ENCODE measurements at places on chromosomes 2 and 18.

DNA sequence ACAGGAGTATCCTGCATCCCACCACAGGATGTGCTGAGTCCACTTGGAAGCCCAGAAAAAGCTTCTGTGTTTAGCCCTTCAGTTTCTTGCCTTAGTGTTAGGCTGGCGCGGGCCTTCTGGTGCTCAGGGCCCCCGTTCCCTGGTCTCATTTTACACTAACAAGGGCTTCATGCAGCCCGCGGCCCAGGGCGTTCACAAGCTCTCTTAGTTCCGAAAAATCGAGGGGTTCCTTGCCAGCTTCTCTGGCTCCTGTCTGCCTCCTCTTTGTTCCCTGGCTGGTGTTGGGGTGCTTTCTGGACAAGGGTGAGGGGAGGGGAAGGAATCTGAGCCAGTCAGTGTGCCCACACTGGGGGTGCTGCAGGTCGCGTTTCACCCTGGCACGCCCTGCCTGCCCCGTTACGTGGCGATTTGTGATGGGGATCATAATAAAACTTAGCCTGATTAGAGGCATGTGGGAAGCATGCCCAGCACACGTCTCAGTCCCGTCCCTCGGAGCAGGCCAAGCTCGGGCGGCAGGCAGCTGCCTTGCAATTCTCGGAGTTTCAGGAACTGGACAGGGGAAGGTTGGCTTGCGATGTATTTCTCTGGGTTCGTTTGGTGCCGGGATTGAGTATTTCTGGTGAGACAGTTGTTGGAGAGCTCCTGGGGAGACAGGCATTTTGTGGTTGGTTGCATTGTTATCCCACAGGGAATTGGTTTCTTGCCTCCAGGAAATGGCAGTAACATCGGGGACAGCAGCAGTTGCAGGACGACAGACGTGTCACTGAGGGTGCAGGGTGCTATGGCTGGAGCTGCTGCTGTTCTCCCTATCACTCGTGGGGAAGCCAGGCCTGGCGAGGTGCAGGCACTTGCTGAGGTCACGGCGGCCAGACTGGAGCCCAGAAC lies 22.9 kb downstream of the SH3BP4 start:
- peak; percentile 58 for DNase-seq

- DNase-seq: no peak
These were observed 244.8 kb upstream of the SLC14A2 start for GRCh38 chr18:45370255-45371010.

- DNase-seq: no peak
These were observed 129.0 kb upstream of the FAM98A start for GRCh38 chr2:33728106-33728505.

GRCh38 chr2:25341753-25342371 lies at the start of gene DNMT3A:
DNMT3A (minus strand) TSS chr2:25341925; CDS start chr2:25313984, 27,941 bp downstream.
- peak; percentile 68 for DNase-seq

DNA sequence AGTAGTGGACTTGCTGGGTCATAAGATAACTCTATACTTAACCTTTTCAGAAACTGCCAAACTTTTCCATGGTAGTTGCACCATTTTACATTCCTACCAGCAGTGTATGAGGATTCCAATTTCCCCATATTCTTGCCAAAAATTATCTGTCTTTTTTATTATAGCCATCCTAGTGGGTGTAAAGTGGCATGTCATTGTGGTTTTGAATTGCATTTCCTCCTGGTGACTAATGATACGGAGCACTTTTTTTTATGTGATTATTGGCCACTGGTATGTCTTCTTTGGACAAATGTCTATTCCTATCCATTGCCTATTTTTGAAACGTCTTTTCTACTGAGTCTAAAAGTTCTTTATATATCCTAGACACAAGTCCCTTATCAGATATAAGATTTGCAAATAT lies 44.3 kb downstream of the CACNB4 start:
- DNase-seq: peak; percentile 82

DNA sequence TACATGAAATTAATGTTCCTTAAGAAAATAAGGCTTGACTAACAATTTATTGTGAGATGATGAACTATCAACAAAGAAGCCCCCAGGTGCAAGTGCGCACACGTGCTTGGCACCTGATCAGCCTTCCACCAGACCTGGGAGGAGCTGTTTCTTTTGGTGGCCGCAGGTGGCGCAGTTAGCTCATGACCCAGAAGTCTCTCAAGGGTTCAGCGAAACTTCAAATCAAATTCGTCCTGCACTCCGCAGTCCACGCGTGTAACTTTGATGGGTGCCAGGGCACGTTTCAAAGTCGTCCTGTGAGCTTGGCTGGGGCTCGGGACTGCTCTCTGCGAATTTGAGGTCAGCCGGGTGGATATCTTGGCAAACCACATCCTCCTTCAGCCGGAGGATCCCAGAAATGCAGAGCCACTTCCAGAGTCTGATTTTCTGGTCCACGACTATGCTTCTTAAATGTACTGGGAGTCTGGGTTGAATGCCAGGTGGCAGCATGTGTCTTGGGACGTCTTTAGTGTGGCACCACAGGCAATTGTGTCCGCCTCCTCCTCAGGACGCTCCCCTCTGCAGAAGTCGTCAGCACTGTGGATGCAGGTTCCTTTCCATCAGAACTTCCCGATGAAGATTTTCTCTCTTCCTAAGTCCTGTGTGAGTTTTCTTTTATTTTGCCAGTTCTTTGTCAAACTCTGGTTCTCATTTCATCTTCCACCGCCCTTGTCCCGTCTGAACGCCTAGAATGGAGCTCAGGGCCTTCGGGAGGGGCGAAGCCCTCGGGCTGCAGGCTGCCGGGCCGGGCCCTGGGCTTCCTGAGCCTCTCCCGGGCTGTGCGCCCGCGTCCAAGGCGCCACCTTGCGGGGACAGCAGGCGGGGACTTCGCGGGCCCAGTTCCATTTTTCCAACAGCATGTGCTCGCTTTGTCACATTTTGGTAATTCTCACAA lies 61.3 kb upstream of the RAPGEF4 start:
- peak; percentile 13 for DNase-seq

GRCh38 chr2:189163889-189164288 lies 15.7 kb downstream of the COL5A2 start:
- peak; percentile 26 for DNase-seq

DNA sequence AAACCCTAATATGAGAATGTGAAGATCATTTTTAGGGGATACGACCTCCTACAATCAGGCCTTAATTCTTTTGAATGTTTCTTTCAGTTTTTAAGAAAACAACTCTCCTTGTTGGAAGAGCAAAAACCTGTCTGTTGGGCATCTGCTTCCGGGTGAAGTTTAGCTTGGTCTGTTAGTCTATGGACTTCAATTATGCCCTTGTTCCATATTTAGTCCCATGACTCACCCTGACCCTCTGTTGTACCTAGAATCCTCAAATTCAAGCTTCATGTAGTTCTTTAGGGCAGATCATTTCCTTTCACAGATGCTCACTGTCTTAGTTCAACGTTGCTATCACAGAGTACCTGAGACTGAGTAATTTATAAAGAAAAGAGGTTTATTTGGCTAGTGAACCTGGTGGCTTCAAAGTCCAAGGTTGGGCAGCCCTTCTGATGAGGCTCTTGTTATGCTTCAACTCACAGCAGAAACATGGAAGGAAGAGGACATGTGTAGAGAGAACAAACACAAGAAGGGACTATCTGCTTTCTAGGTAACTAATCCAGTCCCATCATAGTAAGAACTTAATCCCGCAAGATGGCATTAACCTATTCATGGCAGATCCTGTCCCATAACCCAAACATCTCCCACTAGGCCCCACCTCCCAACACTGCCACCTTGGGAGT lies 82.5 kb upstream of the SERPINE2 start:
- DNase-seq: peak; percentile 30

GRCh38 chr2:36468463-36469105 lies 113.0 kb downstream of the CRIM1 start:
- DNase-seq: peak; percentile 55

GRCh38 chr2:186687807-186688211 lies 6.1 kb upstream of the FAM171B start:
- no peak for DNase-seq

DNA sequence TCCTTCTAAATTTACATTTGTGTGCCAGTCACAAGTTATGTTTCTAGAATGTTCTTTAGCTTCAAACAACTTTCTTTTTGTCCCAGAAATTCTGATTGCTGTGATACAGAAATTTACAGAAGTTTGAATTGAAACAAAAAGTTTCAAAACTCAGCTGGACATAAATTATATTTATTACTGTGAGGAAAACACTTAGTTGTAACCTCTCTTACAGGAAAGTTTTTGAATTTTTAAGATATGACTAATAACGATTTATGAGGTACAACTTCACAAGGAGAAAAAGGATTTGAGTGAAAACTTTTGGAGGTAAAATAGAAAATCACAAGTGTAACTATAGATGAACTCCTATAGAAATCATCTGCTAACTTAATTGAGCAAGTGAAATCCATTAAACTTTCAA lies 205.3 kb downstream of the TMEM247 start:
- no peak for DNase-seq

- no peak for DNase-seq
These were observed 40.5 kb downstream of the UPP2 start for GRCh38 chr2:158142165-158142564.

DNA sequence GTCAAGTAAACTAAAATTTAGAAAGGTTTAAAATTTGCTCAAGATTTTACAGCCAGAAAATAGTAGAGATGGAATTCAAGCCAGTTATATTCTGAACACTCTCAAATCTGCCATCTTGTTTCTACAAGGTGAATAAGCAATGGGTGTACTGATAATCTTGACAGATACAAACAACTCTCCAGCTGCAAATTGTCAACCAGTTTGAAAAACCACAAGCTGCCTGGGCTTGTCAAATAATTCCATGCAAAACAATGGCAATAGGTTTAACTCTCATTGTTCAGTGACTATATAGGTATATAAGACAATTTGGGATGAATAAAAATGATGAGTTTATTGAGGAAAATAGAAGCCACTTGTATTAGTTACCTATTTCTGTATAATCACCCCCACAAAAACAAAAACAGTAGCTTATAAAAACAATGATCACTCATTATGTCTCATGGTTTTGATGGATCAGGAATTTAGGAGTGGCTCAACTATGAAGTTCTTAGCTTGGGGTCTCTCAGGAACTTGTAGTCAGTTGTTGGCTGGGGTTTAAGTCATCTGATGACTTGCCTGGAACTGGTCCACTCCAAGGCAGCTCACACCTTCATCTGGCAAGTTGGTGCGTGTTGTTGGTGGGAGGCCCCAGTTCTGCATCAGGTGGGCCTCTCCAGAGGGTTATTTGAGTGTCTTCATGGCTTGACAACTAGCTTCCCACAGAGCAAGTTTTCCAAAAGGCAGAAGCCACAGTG lies 12.6 kb upstream of the EVA1A start:
- peak; percentile 66 for DNase-seq

DNA sequence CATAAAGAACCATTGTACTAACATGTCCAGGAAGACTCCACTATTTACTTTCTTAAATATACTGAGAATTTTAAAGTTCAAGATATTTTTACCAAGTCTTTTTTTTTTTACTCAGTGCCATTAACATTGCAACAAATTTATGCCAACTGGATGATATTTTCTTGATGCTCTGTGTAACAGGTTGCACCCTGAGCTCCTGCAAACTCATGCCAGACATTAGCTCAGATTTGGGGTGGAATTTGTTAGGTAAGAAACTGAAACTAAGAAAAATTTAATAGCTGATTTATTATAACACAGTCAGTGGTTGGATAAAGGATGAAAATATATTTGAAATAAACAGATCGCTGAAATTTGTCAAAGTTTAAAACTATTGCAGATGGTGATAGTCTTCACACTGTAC lies 228.6 kb upstream of the SPHKAP start:
- DNase-seq: no peak

DNA sequence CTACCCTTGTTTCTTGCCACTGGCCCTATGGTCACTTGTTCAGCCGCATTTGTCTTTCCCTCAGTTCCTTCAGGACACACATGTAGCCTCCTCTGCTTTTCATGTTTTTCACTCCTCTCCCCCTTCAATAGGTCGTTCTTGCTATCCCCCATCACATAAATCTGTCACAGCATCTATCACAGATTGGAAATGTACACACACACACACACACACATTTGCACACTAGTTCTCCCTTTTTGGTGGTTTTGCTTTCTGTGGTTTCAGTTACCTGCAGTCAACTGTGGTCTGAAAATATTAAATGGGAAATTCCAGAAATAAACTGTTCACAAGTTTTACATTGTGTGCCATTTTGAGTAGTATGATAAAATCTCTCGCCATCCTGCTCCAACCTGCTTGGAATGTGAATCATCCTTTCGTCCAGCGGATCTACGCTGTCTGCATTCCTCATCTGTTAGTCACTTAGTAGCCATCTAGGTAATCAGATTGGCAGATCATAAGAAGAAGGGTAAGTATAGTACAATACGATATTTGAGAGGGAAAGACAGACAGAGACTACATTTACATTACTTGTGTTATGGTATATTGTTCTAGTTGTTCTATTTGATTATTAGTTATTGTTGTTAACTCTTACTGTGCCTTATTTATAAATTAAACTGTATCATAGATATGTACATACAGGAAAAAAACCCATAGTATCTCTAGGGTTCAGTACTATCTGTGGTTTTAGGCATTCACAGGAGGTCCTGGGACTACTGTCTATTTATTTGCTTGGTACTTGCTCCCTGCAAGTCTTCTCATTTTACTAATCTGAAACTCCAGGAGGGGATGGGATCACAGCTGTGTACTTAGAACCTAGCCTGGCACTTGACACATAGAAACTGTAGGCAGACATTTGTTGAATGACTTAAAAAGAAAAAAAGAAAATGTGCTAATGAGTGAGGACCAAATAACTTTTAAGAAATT lies 86.1 kb upstream of the PNPT1 start:
- peak; percentile 93 for DNase-seq

DNA sequence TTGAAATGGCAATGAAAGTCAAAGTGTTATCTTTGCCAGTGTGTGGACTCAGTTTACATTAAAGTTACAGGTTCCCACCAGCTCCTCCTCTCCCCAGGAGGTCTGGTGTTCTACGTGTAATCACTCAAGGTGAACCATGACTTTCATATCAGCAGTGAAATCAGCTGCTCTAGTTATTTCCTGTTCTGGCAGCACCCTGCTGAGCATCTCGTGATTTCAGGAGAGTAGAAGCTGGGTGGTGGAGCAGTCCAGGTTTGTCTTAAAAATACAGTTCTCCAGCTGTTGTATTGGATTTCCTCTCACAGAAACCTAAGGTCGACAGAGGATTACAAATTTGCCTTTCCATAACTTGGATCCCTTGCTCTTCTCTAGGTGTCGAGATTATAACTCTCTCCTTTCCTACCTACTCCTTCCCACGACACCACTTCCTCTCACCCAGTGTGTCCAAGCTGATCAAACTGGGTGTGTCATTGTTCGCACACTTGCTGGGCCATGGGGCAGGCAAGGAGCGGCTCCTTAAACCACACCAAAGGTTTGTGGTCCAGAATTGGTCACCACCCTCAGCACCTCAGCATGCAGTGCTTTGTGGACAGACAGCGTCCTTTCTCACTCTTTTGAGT lies 13.0 kb upstream of the ARHGAP25 start:
- peak; percentile 45 for DNase-seq

GRCh38 chr18:58396144-58396543 lies 232.7 kb downstream of the ALPK2 start:
- no peak for DNase-seq
